ENCODE measurements at places on chromosomes 7 and 10.
A peak's percentile ranks its signal among the peaks of the same experiment; 100 is the strongest.

DNA sequence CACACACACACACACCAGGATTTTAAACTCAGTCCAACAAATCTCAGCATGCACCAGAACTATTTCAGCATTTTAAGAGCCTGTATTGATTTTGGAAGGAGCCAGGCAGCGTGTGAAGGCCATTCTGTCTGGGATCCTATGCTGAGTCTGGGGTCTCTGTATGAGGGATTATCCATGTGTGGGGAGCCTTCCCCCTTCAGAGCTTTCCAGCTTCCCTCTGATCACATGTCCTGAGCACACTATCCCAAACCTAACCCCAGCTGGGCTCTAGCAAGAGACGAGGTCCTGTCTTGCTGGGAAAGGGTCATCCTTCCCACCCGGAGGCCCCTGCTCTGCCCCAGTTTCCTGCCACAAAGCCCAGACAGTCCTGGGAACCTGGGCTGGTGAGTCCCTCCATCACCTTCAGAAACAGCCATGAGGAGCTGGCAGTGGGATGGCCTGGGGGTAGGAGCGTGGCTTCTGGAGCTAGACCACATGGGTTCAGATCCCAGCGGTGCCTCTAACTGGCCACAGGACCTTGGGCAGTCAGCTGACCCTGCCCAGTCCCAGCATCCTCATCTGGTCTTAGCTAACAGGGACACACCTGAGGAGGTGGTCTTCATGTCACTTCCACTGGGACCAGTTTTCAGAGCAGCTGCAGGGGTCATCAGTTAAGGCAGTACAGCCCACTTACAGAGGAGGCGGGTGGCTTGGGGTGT is 79.6 kb upstream of the RET start:
- no peak for DNase-seq

DNA sequence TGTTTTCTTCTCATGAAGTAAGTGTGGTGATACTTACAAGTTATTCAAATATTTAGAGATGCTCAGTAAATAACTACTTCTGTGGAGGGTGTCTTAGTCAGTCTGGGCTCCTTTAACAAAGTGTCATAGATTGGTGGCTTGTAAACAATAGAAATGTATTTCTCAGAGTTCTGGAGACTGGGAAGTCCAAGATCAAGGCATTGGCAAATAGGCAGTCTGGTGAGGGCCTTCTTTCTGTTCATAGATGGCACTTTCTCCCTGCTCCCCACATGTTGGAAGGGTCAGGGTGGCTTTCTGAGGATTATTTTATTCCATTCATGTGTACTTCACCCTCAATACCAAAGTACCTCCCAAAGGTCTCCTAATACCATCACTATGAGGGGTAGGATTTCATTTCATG is 18.4 kb downstream of the RPA3 start:
- no peak for DNase-seq

GRCh38 chr7:50456371-50457123 is 6.4 kb upstream of the FIGNL1 start:
- DNase-seq: no peak

GRCh38 chr7:22831602-22832305 is 9.1 kb upstream of the TOMM7 start:
- DNase-seq: no peak

DNA sequence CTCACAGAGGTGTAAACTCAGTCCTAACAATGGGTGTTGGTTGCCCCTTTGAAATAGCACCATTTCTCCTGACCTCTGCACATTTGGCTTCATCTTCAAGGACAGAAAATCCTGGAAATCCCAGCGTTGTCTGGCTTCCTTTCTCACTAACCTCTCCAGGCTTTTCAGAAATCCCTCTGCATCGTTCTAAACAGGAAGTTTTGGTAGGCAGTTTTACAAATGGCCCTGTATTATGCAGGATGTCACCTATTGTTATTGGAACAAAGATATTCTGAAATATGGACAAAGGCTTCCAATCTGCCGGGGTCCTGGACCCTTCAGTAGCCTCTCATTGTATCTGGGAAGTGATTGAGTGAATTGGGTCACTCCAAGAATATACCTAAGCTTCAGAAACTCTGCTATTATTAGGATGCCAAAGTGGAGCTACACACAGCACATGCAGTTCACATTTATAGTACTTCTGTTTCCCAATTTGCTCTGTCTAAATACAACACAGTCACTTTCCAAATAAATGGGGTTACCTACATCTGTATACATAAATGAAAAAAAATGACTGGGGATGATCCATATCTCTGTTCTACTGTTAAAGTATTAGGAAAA is 134.8 kb upstream of the KLF6 start:
- no peak for DNase-seq

DNA sequence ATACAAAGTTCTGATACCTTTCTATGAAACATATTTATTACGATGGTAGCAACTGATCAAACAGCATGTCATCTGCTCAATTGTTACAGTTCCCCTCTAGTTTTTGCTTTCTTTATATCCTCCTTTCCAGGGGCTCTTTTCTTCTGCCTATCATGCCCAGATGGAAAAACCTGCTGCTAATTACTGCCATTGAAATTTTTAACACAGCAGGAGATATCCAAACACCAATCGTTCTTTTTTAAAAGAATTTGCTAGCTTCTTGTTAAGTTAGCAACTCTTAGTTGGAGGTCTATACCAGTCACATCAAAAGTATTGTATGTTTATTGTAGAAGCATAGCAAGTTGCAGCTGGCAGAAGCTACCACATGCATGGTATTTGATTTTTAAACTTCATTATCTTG is 768.5 kb downstream of the NXPH1 start:
- DNase-seq: no peak

DNA sequence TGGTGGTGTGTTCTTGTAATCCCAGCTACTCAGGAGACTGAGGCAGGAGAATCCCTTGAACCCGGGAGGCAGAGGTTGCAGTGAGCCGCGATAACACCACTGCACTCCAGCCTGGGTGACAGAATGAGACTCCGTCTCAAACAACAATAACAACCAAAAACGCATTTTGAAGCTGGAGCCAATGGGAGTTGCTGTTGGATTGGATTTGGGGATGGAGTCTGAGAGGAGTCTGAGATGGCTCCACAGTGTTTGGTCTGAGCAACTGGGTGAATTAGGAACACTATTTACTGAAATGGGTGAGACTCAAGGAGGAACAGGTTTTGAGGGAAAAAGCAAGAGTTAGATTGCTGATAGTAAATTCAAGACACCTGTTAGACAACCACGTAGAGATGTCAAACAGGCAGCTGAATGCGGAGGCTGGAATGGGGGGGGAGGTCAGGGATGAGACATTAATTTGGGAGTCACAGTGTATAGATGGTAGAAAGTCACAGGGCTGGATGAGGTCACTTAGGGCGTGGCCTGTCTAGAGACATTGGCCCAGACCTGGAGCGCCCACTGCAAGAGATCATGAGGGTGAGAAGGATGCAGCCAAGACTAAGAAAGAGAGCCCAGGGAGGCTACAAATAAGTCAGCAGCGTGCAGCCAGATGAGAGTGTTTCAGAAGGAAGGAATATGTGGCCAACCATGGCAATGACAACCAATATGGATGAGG is 56.4 kb downstream of the CYCS start:
- no peak for DNase-seq

- DNase-seq: no peak
Observed at GRCh38 chr10:68721673-68722335, 765 bp downstream of the CCAR1 start.

DNA sequence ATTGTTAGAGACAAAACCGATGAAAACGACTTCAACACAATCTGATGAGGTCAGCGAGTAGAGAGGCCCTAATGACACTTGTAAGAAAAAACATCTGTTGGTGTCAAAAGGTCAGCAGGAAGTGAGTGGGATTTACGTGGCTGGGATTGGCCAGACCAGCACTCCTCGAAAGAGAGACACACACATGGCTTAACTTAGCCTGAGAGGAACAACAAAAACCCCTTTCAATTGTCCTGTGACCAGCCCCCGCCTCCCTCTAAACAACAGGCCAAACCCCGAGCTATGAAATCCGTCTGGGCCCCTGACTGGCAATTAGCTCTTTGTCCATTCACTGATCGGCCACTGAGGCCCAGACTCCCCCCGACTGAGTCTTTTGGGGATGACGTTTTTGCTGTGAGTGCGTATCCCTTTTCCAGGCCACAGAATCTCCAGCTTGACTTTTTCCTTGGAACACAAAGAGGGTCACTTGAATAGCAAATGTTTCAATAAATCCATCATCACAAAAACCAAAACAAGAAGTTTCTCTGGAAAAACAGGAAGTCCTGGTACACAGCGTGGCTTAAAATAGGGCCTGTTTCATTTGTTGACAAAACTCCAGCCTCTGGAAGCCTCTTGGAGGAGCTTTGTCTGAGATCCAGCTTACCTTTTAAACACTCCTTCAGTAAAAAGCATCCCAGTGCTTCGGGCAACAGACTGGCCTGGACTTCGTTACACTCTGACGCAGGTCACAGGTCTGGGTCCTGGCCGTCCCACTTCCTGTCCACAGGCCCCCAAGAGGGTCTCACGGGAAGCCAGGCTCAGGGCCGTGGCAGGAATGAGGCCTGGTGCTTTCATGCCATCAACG is 103.0 kb downstream of the CTBP2 start:
- no peak for DNase-seq

DNA sequence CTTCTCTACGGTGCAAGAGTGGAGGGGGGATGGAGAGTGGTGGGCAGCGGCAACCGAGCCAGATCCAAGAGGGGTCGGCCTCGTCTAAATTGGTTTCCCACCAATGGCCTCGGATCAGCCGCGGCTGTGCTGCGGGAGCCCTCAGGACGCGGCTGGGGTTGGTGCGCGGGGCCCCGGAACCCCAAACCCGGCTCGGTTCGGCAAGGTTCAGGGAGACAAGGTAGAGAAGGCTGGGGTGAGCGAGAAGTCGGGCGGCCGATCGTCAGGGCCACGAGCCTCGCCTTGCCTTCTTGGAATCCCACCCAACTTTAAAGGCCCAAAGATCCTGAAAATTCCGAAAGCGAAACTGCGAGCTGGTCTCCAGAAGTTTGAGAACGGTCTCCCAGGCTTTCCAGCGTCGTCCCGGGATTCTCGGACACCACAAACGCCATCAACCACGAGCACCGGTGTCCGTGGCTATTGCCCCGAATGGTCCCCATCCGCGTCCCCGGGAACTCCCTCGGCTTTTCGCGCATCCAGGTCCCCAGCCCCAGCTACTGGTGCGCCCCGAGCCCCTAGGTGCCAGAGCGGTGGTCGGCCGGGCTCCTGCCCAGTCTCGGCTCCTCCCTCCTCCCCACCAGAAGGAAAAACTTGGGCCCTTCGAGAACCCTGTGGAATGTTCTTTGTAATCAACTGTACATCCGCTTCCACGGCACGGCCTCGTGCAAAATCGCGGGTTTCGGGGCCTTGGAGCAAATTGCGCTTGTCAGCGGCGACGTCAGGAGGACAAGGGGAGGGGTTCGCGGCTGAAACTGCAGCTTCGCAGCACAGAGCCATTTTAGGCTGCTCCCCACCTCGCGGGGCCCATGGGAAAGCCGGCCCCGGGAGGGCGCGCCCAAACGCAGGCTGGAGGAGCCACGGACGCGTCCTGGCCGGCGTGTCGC is 3.2 kb downstream of the SFMBT2 start:
- peak; percentile 14 for DNase-seq

- no peak for DNase-seq
Observed at GRCh38 chr7:90777465-90777864, 181.3 kb downstream of the CDK14 start.

DNA sequence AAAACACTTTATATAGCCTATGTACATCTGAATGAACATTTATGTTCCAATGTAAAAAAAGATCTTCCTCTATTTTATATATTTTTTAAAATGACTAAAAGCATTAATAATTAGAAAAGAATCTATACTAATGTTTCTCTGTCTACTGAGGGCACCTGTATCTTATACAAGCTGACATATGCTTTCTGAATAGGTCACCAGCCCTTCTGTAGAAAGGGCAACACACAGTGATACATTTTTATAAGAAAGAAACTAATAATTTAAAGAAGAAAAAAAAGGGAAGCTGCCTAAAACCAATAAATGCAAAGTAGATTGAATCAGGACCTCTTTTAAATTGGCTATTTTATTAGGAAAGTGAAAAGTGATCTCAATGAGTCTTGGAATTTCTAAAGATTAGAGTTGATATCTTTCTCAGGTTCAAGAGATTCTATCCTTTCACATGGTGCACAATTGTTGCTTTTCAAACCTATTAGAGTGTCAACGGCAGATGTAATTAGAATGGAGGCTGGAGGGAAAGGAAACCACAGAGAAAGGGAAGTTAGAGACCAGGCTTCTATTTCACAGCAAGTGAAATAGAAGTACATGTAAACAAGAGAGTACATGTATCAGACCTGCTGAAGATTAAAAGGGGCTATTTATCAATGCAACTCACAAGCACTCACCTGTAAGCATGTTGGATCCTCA is 6.3 kb downstream of the MTPN start:
- DNase-seq: no peak

GRCh38 chr7:40749877-40750276 is 615.1 kb downstream of the SUGCT start:
- no peak for DNase-seq

GRCh38 chr10:112526139-112526538 is 79.1 kb downstream of the VTI1A start:
- DNase-seq: no peak

DNA sequence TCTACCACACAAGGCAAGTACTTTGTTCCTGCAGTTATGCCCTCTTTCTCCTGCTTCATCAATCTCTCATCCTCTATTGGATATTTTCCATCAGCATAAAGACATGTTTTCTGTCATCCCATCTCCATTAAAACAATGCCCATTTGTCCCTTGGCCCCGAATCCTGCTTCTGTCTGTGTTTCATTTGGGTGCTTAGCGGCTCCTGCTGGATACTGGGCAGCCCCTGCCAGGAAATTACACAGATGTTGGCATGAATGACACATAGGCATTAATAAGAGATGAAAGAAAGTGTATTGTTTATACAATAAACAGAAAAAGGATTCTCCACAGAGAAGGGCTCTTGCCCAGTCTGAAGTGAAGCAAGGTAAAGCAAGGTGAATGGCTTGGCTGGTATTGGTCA is 765.3 kb downstream of the REEP3 start:
- no peak for DNase-seq

DNA sequence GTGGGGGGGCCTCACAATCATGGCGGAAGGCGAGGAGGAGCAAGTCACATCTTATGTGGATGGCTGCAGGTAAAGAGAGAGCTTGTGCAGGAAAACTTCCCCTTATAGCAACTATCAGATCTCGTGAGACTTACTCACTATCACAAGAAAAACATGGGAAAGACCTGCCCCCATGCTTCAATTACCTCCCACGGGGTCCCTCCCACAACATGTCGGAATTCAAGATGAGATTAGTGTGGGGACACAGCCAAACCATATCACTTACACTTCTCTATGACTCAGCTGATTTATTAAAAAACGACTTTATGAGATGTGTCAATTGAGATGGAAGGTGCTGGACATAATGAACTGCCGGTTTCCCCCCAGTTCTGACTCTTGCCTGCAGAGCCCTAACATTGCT is 23.8 kb upstream of the CHN2 start:
- no peak for DNase-seq

GRCh38 chr10:107740962-107741690 is 576.6 kb upstream of the SORCS1 start:
- DNase-seq: no peak

GRCh38 chr10:22754296-22754695 is 39.9 kb upstream of the PIP4K2A start:
- DNase-seq: no peak
